HFFc6 (cell line): ENCODE measurements at places on chromosomes 2 and 18.

DNA sequence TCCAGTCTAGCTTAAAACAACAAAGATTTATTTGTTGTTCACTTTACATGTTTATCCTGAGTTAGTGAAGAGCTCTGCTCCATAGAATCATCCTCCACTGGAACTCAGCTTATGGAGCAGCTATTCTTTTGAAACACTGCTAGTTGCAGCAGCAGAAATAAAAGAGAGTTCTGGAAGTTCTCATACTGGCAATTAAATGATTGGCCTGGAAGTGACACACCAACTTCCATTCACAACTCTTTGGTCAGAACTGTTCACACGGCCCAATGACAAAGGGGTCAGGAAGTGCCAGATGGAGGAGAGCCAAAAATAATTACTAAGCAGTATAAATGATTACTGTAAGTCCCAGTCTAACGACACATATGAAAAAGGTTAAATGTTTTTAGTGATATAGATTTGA lies 39.1 kb downstream of the FBXO11 start:
- DNase-seq: peak; percentile 76

GRCh38 chr2:152646775-152647174 lies 70.5 kb downstream of the PRPF40A start:
- peak; percentile 95 for DNase-seq

- no peak for DNase-seq
Measured at GRCh38 chr2:151640087-151640486, 94.2 kb downstream of the NEB start.

GRCh38 chr2:8704906-8705305 lies 23.1 kb downstream of the ID2 start:
- no peak for DNase-seq
